ENCODE measurements at places on chromosomes 16 and 17. TPM values are rescaled to one million over a fixed set of nuclear protein-coding genes. Genes with fewer than 3 reads are reported as not detected.

ABCC3 gene
- total RNA-seq = 0.69 TPM

DEXI gene
- 31.0 TPM for total RNA-seq

DNA sequence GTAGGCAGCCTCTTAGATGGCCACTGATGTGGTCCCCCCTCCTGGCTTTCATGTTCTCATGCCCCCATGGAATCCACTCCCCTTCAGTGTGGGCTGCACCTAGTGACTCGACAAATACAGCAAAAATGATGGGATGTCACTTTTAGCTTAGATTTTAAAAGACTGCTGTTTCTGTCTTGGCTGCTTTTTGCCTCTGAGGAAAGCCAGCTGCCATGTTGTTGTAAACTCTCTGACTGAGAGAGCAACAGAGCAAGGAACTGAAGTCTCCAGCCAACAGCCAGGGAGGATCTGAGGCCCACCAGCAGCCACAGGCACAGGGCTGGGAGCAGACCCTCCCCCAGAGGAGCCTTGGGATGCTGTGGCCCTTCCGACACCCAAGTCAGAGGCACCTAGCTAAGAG lies 60.6 kb upstream of the MARCHF10 start:
- H3K27ac ChIP-seq = no peak overlapping the region
- H3K4me3 ChIP-seq = no peak overlapping the region
- H3K36me3 ChIP-seq = no peaks in the 10 kb centered on the region
- DNase-seq = no peak
- H3K27me3 ChIP-seq = no peaks in the 10 kb centered on the region

TP53TG3 gene
- not detected for total RNA-seq

- H3K4me1 ChIP-seq = no peaks in the 10 kb centered on the region
- H3K27ac ChIP-seq = no peak overlapping the region
- no peaks in the 10 kb centered on the region for H3K27me3 ChIP-seq
- no peaks in the 10 kb centered on the region for H3K36me3 ChIP-seq
Observed at GRCh38 chr16:54241525-54241924, 45.1 kb downstream of the IRX3 start.

- H3K4me3 ChIP-seq = no peak overlapping the region
- peaks cover 33% of the 10 kb centered on the region for H3K4me1 ChIP-seq
- H3K36me3 ChIP-seq = no peaks in the 10 kb centered on the region
- no peaks in the 10 kb centered on the region for H3K27me3 ChIP-seq
Observed at GRCh38 chr17:29595107-29595942, 2.4 kb downstream of the ANKRD13B start.

- no peak overlapping the region for H3K27ac ChIP-seq
- no peaks in the 10 kb centered on the region for H3K36me3 ChIP-seq
- peaks cover 11% of the 10 kb centered on the region for H3K4me1 ChIP-seq
- no peaks in the 10 kb centered on the region for H3K27me3 ChIP-seq
- H3K4me3 ChIP-seq = no peak overlapping the region
- no peak for DNase-seq
Observed at GRCh38 chr17:82493226-82493781, 26.2 kb upstream of the FOXK2 start.

PIRT gene
- not detected for total RNA-seq

TSPOAP1 gene
- 15.0 TPM for total RNA-seq

DNA sequence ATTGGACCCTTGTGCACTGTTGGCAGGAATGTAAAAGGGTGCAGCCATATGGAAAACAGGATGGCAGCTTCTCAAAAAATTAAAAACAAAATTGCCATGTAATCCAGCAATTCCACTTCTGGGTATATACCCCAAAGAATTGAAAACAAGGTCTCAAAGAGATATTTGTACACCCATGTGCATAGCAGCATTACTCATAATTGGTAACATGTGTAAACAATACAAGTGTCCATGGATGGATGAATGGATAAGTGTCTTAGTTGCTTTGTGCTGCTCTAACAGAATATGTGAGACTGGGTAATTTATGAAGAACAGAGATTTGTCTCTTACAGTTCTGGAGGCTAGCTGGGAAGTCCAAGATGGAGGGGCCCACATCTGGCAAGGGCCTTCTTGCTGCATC lies 3.8 kb upstream of the RUNDC3A start:
- no peaks in the 10 kb centered on the region for H3K36me3 ChIP-seq
- no peak overlapping the region for H3K4me3 ChIP-seq
- no peak overlapping the region for H3K27ac ChIP-seq
- peaks cover 16% of the 10 kb centered on the region for H3K4me1 ChIP-seq
- peaks cover 12% of the 10 kb centered on the region for H3K27me3 ChIP-seq

DNA sequence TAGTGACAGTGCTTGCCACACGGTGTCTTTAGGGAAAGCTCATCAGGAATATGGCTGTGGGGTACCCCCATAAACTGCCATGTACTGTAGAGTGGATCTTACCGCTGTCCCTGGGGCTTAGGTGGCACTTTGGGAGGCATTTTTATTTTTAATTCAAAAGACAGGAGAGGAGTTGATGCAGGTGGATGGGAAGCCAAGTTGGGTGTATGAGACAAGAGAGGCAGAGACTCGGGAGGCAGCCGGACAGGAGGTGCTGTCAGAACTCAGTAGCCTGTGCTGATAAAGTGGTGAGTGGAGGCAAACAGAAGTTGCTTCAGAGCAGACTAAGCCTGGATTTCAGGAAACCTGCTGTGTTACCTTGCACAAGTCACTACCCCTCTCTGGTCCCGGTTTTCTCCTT lies 185.9 kb downstream of the TMEM132E start:
- H3K27me3 ChIP-seq = no peaks in the 10 kb centered on the region
- no peak overlapping the region for H3K27ac ChIP-seq
- DNase-seq = no peak

BIRC5 gene
- 61.0 TPM for total RNA-seq

DNA sequence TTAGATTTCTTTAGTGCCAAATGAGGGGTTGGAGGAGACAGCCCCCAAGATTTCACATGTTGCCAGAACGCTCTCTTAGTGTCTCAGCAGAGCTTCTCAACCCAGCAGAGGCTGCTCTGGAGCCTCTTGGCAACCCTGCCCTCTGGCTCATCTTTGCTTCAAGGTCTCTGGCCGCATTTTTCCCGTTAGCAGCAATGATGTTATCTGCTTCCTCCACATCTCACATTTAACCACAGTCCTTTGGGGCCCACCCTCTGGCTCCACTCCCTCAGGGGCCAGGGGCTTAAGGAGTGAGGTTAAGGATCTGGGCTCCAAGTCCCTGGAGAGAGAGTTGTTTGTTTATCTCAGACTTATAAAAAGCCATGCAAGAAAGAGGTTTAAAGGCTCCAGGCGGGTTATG lies 3.3 kb upstream of the XYLT1 start:
- no peak for DNase-seq
- H3K4me3 ChIP-seq = no peak overlapping the region
- H3K27me3 ChIP-seq = no peaks in the 10 kb centered on the region
- H3K36me3 ChIP-seq = no peaks in the 10 kb centered on the region
- no peak overlapping the region for H3K27ac ChIP-seq
- peaks cover 25% of the 10 kb centered on the region for H3K4me1 ChIP-seq

DNA sequence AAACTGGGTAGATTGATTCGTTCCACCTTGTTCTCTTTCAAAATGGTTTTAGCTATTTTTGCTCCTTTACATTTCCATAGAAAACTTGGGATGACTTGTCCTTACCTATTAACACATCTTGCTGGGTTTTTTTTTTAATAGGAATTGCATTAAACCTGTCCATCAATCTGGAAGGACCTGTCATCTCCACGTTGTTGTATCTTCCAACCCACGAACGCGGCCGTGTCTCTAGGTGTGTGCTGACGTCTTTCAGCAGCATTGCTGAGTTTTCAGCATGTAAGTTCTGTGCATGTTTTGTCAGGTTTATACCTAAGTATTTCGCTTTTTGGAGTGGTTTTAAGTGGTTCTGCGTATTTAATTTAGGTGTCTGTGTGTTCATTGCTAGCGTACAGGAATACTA lies 60.4 kb upstream of the GNG13 start:
- no peaks in the 10 kb centered on the region for H3K4me1 ChIP-seq
- H3K36me3 ChIP-seq = no peaks in the 10 kb centered on the region
- H3K27ac ChIP-seq = no peak overlapping the region
- H3K27me3 ChIP-seq = no peaks in the 10 kb centered on the region

GRCh38 chr17:82247856-82248671 lies 19.2 kb downstream of the SLC16A3 start:
- no peak for DNase-seq
- peaks cover 100% of the 10 kb centered on the region for H3K36me3 ChIP-seq
- peaks cover 7% of the 10 kb centered on the region for H3K4me1 ChIP-seq
- no peak overlapping the region for H3K4me3 ChIP-seq
- no peak overlapping the region for H3K27ac ChIP-seq

KRT33A gene
- total RNA-seq = not detected

STH gene
- total RNA-seq = not detected

- no peaks in the 10 kb centered on the region for H3K36me3 ChIP-seq
- no peak overlapping the region for H3K27ac ChIP-seq
Observed at GRCh38 chr17:2723997-2724783, 12.6 kb upstream of the CLUH start.

DNA sequence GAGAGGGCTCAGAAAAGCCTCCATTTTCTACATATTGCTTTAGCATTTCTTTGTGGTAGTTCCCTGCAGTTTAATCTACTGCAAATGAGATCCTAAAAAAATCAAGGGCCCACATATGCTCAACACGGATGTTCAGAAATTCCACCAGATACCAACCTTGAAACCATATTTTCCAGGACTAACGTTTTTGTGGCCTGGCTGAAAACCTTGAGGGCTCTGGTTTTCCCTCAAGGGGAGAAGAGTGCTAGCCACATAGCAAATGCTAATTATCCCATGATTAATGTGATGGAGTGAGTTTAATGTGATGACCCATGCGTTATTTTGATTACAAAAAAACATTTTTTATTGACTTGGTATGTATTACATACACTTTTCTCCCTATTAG lies 68.9 kb downstream of the SNX11 start:
- DNase-seq = no peak
- no peak overlapping the region for H3K27ac ChIP-seq
- no peak overlapping the region for H3K4me3 ChIP-seq

SOX8 gene
- 0.39 TPM for total RNA-seq

GRCh38 chr16:57639172-57639887 lies 10.9 kb downstream of the ADGRG1 start:
- H3K27me3 ChIP-seq = no peaks in the 10 kb centered on the region
- peak; percentile 23 for DNase-seq
- H3K36me3 ChIP-seq = no peaks in the 10 kb centered on the region
- no peak overlapping the region for H3K27ac ChIP-seq
- H3K4me1 ChIP-seq = no peaks in the 10 kb centered on the region
- no peak overlapping the region for H3K4me3 ChIP-seq

DNA sequence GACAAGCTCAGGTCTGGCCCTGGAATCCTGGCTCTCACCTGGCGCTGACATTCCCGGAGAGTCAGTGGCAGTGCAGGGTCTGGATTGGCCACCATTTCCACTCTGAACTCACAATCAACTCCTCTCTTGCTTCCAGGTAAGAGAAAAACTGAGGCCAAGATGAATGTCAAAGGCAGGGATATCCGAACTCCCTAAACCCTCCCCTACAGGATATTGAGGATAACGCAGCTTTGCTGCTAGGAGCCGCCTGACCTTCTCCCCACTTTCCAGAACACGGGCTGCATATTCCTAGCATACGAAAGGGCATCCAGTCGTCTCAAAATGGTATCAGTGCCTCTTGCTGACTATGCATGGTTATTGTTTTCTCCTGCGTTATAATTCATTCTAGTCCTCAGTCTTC lies 473.4 kb downstream of the SOX9 start:
- DNase-seq = no peak
- no peaks in the 10 kb centered on the region for H3K4me1 ChIP-seq
- H3K4me3 ChIP-seq = no peak overlapping the region
- no peaks in the 10 kb centered on the region for H3K36me3 ChIP-seq
- peaks cover 3% of the 10 kb centered on the region for H3K27me3 ChIP-seq

DNA sequence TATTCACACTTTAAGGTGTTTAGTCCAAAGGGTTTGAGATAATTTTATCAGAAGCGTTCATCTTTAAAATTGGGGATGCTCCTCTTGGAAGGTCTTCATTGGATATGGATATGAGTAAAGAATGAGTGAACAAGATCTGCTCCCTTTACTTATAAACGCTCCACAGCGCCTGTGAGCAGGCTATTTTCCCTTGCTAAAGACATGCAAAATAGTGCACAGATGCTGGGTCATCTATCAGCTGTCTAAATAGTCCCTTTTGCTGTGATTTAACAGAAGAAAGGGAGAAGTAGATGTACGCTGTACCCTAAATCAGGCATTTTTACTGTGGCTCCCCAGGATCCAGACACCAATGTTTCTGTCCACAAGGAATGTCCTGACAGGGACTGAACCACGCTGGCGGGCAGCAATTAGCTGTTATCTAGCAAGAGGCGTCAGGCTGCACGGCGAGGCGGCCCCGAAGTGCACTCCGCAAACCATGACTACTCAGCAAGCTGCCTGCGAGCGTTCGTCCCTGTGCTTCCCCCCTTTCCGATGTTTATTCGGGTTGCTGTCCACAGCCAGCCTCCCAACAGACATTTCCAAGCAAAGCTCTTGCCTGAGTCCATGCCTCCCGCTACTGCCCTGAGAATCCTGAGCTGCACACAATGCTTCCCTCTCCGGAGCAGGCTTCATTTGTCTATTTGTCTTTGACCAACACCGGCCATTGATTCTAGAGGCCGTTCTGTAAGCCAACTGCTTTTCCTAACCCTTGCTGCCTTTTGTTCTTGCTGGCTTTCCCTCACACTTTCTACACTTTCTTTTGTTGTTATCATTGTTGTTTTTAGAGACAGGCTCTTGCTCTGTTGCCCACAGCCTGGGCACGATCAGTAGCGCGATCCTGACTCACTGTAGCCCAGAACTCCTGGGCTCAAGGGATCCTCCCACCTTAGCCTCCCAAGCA lies 55.7 kb upstream of the CNEP1R1 start:
- H3K36me3 ChIP-seq = no peaks in the 10 kb centered on the region
- H3K4me3 ChIP-seq = no peak overlapping the region
- peaks cover 4% of the 10 kb centered on the region for H3K27me3 ChIP-seq
- H3K27ac ChIP-seq = no peak overlapping the region
- H3K4me1 ChIP-seq = no peaks in the 10 kb centered on the region

GRCh38 chr16:84584678-84585077 lies 33.2 kb downstream of the COTL1 start:
- peaks cover 28% of the 10 kb centered on the region for H3K36me3 ChIP-seq
- H3K27ac ChIP-seq = no peak overlapping the region
- H3K4me1 ChIP-seq = peaks cover 4% of the 10 kb centered on the region

ATF7IP2 gene
- 14.3 TPM for total RNA-seq

DNA sequence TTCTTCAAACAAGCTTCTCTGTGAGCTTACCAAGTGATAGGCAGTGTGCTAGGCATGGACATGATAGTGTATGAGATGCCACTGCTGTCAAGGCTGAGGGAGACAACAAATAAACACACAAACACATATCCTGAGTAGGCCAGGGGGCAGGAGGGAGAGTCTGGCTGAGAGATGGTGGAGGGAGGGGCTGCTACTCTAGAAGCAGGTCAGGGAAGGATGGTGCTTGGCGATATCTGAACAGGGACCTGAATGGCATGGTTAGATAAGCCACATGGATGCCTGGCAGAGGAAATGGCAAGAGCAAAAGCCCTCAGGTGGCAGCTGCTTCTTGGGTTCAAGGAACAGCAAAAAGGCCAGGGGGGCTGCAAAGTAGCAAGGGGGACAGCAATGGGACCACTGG lies 8.6 kb upstream of the CHST6 start:
- H3K27ac ChIP-seq = no peak overlapping the region
- H3K27me3 ChIP-seq = no peaks in the 10 kb centered on the region
- no peak overlapping the region for H3K4me3 ChIP-seq
- DNase-seq = no peak
- H3K4me1 ChIP-seq = no peaks in the 10 kb centered on the region

GRCh38 chr16:81694494-81695280 lies 84.4 kb upstream of the PLCG2 start:
- no peaks in the 10 kb centered on the region for H3K4me1 ChIP-seq
- H3K27ac ChIP-seq = no peak overlapping the region
- DNase-seq = no peak
- H3K27me3 ChIP-seq = no peaks in the 10 kb centered on the region
- H3K4me3 ChIP-seq = no peak overlapping the region
- peaks cover 17% of the 10 kb centered on the region for H3K36me3 ChIP-seq
